ENCODE measurements at places on chromosomes 12 and 14.
A peak's percentile ranks its signal among the peaks of the same experiment; 100 is the strongest.

GRCh38 chr14:33788161-33788560 is 162.7 kb downstream of the EGLN3 start:
- no peak for DNase-seq

DNA sequence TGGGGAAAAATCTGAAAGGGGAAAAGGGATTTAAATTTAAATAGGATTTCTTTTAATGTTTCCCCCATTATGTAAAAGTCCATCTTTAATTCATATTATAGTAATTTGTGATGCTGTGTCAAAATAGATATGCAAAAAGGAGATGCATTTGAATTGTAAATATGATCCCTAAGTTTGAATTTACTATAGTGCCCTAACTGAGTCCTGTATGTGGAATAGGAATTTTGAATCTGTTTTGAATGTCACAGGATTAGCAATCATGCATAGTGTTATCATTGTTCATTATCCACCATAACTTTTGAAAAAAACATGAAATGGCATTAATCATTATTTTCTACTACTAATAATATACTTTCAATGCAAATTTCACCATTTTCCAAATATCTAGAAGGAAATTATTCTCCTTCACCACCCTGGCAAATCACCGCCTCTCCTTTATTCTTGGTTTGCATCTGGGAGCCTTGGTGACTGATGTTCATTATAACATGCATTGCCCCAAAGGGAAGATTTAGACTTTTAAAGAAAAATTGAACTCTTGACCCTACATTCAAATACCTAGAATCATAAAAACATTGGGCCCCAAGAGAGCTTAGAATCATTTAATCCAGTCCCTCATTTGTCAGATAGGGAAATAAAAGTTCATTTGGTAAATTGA is 341.5 kb upstream of the TMPO start:
- DNase-seq = no peak

DNA sequence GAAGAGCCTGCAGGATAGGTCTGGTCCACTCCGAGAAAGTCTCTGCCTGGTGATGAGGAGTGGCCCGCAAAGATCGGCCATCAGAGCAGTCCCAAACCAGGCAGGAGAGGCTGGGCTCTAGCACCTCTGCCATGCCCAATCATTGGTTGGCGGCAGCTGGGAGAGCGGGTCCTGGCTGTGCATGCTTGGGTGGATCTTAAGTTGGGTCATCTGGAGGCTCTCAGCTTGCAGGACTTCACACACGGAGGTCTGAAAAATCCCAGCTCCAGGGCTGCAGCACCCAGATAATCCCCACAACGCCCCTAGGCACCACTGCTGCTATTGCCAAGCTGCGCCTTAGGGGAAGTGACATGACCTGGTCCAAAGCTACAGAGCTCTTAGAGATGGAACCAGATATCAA is 766.7 kb upstream of the TBX3 start:
- DNase-seq = no peak

- no peak for DNase-seq
Observed at GRCh38 chr12:28050606-28051005, 78.1 kb upstream of the PTHLH start.

GRCh38 chr12:3225154-3225795 is 148.1 kb downstream of the TSPAN9 start:
- no peak for DNase-seq

GRCh38 chr12:104219908-104220404 is 4.4 kb downstream of the TXNRD1 start:
- DNase-seq = peak; percentile 19

- no peak for DNase-seq
Observed at GRCh38 chr14:94682736-94683135, 70.5 kb downstream of the SERPINA3 start.

DNA sequence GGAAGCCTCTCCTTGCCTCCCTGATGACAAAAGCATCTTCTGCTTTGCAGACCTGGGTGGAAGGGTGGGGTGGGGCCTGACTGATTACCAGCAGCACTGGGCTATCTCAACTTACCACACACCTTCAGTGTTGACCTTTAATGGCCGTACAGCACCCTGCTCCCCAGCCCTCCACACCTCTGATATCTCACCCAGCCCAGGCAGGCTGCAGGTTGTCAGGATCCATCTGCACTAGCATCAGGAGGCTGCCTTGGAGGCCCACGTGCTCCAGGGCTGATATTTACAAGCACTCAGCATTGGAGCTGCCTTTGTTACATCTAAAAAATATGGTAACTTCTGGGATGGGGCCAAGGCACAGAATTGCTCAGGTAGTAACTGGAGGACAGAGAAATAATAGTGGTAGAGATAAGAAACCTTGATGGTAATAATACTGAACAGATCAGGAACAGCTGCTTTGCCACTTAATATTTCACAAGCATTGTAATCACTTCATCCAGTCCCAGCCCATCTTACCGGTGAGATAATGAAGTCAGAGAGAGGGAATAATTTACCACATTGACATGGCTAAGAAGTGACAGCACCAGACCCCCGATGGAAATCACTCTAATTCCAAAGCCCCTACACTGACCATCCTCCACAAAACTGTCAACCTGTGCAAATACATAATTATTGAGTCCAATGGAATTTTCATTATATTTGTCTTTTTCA is 125.2 kb upstream of the RFLNA start:
- DNase-seq = no peak

- DNase-seq = no peak
Observed at GRCh38 chr12:64522807-64523206, 70.9 kb downstream of the TBK1 start.

GRCh38 chr12:9348906-9349518 is 140.8 kb upstream of the PZP start:
- DNase-seq = no peak

DNA sequence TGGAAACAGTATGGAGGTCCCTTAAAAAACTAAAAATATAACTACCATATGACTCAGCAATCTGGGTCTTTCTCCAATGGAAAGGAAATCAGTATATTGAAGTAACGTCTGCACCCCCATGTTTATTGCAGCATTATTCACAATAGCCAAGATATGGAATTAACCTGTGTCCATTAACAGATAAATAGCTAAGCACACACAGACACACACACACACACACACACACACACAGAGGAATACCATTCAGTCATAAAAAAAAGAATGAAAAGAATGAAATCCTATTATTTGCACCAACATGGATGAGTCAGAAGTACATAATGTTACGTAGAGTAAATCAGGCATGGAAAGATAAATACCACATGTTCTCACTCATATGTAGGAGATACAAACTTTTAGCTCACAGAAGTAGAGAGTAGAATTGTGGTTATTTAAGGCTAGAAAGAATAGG is 4.7 kb downstream of the KLRK1 start:
- no peak for DNase-seq

DNA sequence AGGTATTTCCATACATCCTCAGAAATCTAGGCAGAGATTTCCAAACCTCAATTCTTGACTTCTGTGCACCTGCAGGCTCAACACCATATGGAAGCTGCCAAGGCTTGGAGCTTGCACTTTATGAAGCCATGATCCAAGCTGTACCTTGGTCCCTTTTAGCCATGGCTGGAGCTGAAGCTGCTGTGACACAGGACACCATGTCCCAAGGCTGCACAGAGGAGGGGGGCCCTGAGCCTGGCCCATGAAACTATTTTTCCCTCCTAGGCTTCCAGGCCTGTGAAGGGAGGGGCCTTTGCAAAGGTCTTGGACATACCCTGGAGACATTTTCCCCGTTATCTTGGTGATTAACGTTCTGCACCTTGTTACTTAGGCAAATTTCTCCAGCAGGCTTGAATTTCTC is 110.5 kb downstream of the IGF1 start:
- no peak for DNase-seq

DNA sequence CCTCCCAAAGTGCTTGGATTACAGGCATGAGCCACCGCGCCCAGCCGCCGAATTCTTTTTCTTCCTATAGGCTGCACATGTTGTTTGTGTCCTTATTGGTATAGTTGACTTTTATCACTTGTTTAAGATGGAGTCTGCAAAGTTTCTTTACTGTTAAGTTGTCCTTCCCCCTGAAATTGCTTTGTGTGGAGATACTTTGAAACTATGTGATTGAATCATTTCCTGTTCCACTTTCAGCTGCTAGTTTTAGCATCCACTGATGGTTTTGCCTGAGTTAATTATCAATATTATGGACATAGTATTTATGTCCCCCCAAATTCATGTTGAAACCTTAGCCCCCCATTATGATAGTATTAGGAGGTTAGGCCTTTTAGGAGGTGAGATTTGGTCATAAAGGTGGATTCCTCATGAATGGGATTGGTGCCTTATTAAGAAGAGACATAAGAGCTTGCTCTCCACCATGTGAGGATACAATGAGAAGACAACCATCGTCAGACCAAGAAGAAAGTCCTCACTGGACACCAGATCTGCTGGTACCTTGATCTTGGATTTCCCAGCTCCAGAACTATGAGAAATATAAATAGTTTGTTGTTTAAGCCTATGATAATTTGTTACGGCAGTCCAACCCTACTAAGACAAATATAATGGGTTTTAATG is 34.9 kb downstream of the PPHLN1 start:
- no peak for DNase-seq

- no peak for DNase-seq
Observed at GRCh38 chr12:106113824-106114446, 24.8 kb downstream of the NUAK1 start.

DNA sequence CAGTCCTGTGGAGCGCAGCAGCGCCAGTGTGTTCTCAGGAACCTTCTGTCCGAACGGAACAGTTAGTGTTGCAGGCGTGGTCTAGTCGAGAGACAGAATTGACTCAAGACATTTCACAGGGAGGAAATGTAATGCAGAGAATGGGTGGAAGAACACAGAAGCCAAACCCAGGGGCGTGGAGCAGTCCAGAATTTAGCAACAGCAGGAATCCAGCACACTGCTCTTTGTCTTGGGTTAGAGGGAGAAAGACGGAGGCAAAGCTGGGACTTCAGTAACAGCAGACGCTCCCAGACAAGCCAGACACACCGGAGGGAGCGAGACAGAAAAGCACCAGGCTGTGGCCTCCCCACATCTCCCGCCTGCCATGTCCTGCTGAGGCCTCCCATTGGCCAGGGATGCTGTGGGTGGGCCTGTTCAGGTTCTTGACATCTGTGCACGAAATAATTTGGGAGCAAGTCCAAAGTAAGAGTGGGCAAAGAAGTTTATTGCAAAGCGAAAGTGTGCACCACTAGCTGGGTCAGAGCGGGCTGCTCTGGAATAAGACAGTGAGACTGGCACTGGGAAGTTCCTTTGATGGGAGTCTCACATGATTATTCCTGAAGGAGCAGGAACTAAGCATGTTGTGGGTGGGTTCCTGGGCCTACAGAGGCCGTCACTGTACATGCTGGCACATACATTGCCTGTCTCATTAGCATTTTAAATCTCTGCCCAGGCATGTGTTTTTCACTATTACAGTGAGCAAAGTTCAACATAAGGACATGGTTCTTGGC is 339.3 kb upstream of the SFSWAP start:
- DNase-seq = no peak

GRCh38 chr14:70804556-70805162 is 4.7 kb downstream of the MAP3K9 start:
- DNase-seq = no peak

DNA sequence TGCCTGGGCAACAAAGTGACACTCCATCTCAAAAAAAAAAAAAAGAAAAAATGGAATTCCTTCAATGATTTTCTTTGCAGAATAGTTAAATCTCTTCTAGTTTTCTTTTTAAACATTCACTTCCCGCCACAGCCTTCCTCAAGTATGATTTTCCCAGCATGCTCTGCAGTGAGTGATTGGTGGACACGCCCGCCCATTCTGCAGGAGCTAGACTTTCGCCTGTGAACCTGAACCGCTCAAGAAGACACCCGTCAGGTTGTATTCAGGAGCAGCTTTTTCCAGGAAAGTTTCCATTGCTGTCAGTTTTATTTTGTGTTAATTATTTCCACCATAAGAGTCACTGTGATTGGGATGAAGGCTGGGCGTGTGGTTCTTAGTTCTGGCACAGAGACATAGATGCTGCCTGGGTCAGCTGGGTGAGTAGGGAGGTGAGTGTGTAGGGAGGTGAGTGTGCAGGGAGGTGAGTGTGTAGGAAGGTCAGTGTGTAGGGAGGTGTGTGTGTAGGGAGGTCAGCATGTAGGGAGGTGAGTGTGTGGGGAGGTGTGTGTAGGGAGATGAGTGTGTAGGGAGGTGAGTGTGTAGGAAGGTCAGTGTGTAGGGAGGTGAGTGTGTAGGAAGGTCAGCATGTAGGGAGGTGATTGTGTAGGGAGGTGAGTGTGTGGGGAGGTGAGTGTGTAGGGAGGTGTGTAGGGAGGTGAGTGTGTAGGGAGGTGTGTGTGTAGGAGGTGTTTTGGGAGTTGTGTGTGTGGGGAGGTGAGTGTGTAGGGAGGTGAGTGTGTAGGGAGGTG is 76.2 kb downstream of the KIF26A start:
- no peak for DNase-seq

DNA sequence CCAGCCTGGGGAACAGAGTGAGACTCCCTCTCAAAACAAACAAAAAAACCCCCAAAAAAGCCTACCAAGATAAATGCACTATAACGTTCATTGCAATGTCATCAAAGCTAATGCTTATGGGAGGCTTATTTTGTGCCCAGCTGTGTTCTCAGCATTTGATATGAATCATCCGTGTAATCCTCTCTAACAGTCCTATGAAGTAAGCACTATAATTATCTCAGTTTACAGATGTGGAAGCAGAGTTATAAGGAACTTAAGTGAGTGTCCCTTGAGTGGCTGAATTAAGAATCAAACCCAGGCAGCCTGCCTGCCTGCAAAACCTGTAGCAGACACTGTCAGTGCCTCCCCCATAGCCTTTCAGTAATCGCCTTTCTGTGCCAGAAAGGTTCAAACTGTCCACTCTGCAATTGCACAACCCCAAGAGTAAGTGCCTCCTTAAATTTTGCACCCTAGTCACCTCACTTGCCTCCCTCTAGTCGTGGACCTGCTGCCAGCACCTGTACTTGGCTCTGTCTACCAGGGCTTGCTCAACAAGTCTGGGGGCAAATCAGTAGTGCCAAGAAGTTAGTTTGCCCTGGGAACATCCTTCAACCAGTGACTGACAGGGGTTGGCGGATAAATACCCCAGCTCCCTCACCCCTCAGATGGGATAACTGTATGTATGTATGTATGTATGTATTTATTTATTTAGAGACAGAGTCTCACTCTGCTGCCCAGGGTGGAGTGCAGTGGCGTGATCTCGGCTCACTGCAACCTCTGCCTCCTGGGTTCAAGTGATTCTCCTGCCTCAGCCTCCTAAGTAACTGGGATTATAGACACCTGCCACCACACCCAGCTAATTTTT is 23.8 kb upstream of the PPP1CC start:
- no peak for DNase-seq

DNA sequence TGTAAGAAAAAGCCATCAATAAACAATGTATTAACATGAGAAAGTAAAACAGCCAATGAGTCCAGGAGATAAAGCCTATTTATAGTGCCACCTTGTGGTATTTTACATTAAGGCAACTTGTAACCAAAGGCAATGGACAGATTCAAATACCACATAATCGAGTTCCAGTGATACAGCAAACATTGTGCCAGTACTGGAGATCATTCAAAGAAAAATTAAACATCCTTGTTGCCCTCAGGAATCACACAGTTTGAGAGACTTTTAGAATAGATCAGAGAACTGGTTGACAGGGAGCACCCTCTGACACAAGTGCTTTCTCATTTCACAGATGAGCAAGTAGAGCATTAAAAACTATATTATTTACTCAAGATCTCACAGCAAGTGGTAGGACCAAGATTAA is 98.1 kb downstream of the DDHD1 start:
- no peak for DNase-seq

- no peak for DNase-seq
Observed at GRCh38 chr14:91477388-91477787, 32.7 kb downstream of the PPP4R3A start.

- DNase-seq = no peak
Observed at GRCh38 chr12:26767116-26767515, 65.9 kb downstream of the ITPR2 start.
